ENCODE measurements at places on chromosomes 5 and 9.

DNA sequence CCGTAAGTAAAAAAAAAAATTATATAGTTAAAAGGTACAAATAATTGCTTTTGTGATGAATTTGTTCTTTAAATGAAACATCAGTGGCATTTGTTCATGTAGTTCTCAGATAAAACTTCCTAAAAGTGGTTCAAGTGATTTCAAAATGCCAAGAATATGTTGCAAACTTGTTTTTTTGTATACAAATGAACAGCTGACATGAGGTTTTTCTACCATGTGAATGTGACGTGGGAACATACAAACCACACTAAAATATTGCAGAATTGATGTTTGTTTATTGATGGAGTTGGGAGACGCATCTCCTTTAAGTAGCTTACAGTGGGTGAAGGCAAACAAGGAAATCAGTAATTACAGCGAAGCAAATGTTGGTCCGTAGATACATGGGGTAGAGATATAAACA lies 16.9 kb downstream of the BASP1 start:
- DNase-seq, result no peak

- DNase-seq, result peak; percentile 81
These were observed 200.4 kb downstream of the ARRDC3 start for GRCh38 chr5:91182763-91183162.

GRCh38 chr9:136225366-136225747 lies 20.3 kb downstream of the QSOX2 start:
- no peak for DNase-seq

DNA sequence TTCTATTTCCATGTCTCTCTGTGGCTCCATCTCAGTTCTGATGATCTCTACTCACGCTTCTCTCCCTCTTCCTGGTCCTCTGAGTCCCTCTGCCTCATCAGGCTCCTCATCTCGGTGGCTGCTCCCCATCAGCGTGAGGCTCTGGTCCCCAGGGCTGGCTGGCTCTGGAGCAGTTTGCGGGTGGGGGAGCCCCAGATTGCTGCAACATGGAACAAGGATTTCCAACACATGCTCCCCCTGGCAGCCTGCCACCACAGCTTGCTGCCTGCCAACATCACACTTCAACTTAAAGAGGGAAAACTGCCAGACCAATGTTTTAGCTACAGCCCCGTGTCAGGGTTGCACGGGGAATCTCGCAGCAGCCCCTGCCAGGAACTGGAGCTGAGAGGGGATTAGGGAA lies 77.2 kb upstream of the NEK6 start:
- DNase-seq, result peak; percentile 5

- DNase-seq, result peak; percentile 38
These were observed 226.1 kb downstream of the NR3C1 start for GRCh38 chr5:143177263-143177983.

GRCh38 chr9:76681556-76681955 lies 82.7 kb upstream of the PCA3 start:
- DNase-seq, result no peak

- peak; percentile 59 for DNase-seq
These were observed 37.3 kb upstream of the FYB1 start for GRCh38 chr5:39256477-39257235.

DNA sequence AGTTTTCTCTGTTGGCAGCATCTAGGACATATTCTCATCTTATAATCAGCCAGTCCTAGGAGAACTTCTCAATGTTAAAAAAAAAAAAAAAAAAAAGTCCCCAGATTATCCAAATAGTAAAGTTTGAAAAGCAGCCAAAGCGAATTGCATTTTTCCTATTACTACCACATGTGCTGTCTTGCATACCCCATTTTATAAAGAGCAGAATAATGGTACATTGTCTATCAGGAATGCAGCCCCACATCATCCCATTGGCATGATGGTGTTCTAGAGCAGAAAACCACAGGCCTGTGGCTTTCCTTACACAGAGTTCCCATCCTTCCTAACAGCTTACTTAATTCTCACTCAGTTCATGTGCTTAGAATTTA lies 381.6 kb downstream of the TMEM38B start:
- peak; percentile 35 for DNase-seq

DNA sequence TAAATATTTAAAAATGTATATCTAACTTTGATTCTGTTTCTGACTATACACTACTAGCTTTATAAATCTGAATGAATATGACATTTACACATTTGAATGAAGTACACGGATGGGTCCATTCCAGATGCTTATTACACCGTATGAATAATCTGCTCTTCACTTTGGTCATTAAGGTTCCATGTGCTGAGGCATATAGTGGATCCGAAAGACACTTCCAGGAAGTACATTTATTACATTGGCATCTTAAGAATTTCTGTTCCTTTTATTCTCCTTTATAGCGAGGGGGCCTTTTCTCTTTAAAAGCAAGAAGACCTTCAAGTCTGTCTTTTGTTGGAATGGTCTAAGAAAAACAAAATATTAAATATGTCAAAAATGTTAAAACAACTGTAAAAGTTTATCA lies 147.6 kb downstream of the AUH start:
- no peak for DNase-seq

DNA sequence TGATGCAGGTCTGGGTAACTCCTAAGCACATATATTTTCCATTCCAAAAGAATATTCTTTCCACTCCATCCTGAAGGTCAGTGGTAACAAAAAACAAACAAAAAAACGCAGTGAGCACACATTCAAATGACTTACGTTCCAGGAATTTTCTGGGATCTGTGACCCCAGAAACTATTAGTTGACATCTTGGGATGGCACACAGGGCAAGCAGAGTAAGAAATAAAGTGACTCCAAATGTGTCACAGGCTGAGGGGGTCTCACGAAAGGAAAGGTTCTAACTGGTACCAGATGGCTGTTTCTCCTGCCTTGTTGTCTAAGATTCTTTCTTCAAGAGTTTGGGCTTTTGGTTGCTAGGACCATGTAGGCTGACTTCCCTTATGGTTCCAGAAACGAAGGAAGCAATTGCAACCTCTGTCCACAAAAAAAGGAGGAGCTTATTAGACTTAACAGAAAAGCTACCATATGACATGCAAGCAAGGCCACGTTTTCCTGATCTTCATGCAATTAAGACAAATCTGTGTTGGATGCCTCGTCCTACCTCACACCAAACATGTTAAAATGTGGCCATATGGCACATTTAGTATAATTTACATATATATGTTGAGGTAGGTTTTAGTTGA lies 32.7 kb downstream of the PTGS1 start:
- DNase-seq, result no peak

DNA sequence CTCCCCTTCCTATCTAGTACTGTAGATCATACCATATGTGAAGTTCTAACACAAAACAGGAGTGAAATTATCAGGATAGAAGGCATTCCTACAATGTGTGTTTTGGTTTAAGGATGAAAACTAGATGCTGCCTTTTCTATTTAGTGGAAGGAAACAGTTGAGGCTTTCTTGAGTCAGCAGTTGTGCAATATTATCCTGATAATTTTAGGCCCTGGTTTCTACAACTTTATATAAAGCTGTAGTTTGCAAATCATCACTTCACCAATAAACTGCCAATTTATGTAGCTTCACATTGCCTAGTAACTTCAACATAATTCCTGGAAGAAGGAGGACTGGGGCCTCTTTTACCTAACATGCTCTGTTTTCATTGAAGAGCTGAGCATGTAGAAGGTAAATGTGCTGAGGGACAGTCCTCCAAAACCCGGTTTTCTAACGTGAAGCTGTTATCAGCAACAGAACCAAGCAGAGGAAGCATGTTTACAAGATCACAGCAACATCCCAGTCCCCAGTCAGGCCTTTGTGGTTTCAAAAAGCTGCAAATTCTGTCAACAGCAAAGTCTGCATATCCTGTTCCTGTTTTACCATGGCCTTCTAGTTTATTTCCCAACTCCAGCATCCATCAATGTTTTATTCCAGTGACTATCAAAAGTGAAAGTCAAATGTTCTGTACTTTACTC lies 513.4 kb upstream of the MEF2C start:
- no peak for DNase-seq

- peak; percentile 95 for DNase-seq
These were observed 182.5 kb downstream of the NTRK2 start for GRCh38 chr9:84851935-84852585.

DNA sequence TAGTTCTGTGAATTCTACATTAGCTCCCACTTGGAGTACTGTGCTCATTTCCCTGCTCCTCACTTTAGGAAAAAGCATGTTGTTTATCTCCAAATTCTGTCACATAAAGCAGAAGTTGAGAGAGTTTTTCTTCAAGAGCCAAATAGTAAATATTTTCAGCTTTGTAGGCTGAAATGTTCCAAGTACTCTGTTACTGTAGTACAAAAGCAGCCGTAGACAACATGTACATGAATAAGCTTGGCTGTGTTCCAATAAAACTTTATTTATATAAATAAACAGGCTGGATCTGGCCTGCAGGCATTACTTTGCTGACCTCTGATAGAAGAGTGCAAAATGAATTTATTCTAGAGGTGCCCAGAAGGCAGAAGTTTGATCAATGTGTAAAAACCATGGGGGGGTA lies 73.0 kb upstream of the AGXT2 start:
- no peak for DNase-seq

DNA sequence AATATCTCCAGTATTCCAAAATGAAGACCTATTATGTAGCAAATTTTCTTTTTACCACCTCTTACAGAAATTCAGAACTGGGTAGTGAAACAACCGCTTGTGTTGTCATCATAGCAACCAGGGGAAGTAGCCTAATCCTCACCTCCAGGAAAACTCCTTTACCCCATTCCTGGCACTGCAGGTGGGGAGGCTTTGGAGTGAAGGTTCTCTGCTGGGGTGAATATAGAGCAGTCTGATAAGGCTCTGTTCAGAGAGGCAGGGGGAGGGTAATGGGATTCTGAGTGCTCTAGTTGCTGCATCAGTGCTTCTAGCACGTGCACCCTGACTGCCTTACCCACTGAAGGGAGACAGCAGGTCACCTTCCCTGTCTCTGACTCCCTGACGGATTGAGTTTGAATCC lies 116.2 kb downstream of the MAN2A1 start:
- DNase-seq, result no peak

DNA sequence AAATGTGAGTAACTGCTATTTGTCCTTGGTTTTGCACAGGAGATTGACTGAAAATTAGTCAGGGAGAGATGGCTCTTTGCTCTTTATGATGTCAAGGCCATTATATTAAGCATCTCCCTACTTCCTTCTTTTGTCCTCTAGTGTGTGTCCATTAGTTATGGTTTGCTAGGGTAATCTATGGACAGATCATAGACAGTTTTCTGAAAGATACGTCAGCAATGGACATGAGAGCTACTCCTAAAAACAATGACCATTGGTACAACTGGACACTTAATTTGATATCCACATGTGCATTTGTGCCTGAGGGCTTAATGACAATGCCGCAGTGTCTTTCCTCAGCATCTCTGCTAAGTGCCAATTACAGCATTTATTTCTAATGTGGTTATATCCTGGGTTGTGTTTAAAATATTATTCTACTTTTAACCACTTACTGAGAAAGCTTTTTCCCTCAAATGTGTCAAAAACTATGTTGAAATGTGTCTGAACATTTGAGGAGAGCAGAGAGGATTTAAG lies 218.2 kb upstream of the RFX3 start:
- no peak for DNase-seq

GRCh38 chr9:35681341-35682002 lies 7.7 kb downstream of the CA9 start:
- DNase-seq, result no peak

GRCh38 chr9:25418974-25419373 lies 259.3 kb downstream of the TUSC1 start:
- DNase-seq, result no peak
